ENCODE measurements at places on chromosomes 16 and 17.

DNA sequence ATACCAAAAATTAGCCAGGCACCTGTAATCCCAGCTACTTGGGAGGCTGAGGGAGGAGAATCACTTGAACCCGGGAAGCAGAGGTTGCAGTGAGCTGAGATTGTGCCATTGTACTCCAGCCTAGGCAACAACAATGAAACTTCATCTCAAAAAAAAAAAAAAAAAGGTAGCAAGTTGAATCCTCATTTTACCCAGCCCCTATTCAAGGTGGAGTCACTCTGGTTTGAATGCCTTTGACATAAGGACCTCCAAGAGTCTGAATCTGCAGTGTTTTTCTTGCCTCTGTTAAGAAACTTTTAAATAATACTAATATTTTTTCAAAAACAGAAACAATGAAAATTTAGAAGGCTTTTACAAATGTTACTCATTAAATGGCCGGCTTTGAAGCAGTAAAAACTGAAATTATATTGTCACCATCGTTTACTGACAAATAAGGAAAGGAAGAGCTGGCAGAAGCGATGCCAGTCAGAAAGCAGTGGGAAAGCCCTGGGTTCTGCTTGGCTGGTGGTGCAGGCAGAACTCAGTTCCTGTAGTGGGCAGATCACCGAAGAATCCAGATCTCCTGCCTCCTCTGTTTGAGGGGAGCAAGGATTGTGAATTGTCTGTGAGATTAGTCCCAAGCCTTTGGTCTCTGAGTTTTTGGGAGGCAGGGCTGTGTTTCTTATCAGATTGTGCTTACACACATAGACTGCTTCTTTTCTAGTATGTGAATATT lies 99.7 kb upstream of the HAS3 start:
- no peak for DNase-seq

- DNase-seq: no peak
These were observed 27.8 kb downstream of the BAHCC1 start for GRCh38 chr17:81422776-81423697.

- DNase-seq: no peak
These were observed 5.7 kb upstream of the ZCCHC14 start for GRCh38 chr16:87498324-87499188.

- no peak for DNase-seq
These were observed 77.3 kb downstream of the ZDHHC7 start for GRCh38 chr16:84933774-84934631.

DNA sequence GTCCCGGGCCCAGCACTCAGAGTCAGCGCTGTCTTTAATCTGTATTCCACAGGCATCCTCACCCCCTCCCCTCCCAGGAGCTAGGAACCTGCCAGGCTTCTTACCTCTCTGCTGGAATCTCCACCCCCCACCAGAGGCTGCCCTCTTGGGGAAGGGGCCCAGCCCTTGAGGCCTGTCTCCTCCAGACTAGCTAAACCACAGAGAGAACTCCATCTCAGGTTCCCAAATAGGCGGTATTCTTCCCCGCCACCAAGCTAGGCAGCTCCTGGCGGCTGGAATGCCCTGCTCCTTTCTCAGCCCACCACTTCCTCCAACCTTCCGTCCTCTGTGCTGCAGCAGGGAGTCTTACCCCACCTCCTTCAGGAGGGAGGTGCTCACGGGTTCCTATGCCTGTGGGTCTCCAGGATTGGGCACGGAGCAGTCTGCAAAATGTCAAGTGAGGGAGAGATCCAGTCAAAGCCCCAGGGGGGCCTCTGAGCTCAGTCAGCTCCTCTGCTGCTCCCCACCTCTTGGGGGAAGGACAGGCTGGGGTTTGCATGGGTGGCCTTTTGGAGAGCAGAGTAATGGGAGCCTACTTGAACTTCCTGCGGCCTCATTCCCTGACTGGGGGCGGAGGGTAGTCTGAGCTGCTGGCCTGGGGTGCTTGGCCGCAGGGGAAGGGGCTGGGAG lies 55.7 kb downstream of the SREBF1 start:
- DNase-seq: no peak

All from stimulated activated CD8-positive, alpha-beta memory T cell treated with anti-CD3 and anti-CD28 coated beads, Interleukin-15, amount 100 ng/mL, for 4 hours (primary cell).